ENCODE measurements at places on chromosomes 1 and 21.

DNA sequence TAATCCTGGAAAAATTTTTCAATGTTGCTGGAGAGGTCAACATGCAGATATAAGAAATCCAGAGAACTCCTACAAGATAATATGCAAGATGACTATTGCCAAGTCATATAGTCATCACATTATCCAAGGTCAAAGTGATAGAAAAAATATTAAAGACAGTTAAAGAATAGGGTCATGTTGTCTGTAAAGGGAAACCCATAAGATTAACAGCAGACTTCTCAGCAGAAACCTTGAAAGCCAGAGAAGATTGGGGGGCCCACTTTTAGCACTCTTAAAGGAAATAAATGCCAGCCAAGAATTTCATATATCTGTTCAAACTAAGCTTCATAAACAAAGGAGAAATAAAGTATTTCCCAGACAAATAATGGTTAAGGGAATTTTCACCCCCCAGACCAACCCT is 64.1 kb downstream of the PTGFR start:
- DNase-seq, result no peak

DNA sequence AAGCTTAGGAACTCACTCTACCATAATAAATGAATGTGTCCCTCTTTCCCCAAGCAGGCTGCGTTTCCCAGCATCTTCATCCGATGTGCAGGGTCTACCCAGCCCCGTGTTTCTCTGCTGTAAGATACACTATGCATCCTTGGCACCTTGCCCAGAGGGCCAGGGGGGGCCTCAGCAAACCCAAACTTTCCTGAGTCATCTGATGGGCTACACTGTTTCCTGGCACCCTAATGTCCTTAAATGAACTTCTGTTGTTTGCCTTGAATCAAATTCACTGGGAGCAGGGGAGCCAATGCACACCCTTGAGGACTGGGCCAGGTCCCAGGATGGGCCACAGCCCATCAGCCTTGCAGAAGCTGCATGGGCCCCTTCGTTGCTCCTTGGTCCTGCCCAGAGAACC is 145.5 kb downstream of the IGSF21 start:
- no peak for DNase-seq

DNA sequence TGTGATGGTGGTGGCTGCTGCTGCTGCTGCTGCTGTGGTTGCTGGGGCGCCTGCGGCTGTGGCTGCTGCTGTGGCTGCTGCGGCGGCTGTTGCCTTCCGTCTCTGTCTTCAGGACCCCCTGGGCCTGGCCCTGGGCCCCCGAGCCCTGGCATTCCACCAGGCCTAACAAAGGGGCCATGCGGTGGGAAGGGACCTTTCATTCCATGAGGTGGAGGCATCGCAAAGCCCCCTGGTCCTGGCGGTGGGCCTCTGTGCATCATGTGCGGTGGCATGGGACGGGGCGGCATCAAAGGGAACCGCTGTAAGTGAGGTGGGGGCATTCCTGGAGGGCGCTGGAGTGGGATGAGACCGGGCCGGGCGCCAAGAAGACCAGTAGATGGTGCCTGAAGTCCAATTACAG is 12.4 kb downstream of the SOD1 start:
- no peak for DNase-seq

DNA sequence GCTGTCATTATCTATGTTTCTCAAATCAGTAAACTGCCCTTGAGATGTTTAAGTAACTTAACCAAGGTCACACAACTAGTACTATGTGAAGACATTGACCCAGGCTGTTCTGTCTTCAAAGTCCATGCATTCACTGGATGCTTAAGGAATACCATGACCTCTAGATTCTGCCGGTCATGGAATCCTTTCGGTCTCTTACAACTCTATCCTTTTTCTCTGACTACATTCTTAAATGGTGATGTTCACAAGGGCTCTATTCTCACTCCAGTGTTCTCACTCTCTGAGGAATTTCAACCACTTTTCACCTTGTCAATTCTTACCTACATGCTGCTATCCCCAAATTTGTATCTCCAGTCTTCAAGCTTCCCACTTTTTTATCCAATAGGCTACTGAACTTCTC is 15.2 kb downstream of the CRYZ start:
- no peak for DNase-seq

DNA sequence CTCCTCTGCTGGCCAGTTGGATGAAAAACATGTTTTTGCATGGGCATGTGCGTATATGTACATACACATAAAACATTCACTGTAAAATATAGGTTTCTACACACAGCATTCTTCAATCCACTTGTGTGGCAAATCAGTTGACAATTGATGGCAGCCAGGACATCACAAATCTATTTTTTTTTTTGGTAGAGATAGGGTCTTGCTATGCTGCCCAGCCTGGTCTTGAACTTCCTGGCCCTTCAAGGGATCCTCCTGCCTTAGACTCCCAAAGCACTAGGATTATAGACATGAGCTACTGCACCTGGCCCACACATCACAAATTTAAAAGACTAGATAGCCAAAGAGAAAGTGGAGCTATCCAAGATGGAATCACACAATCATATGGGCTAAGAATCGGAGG is 39.6 kb downstream of the ARHGEF11 start:
- DNase-seq, result no peak

Data from activated CD8-positive, alpha-beta memory T cell treated with anti-CD3 and anti-CD28 coated beads for 48 hours (primary cell).